ELR (cell line): ENCODE measurements at places on chromosomes 4 and X.

- no peak for DNase-seq
Observed at GRCh38 chr4:158991534-158992155, 111.2 kb upstream of the RAPGEF2 start.

DNA sequence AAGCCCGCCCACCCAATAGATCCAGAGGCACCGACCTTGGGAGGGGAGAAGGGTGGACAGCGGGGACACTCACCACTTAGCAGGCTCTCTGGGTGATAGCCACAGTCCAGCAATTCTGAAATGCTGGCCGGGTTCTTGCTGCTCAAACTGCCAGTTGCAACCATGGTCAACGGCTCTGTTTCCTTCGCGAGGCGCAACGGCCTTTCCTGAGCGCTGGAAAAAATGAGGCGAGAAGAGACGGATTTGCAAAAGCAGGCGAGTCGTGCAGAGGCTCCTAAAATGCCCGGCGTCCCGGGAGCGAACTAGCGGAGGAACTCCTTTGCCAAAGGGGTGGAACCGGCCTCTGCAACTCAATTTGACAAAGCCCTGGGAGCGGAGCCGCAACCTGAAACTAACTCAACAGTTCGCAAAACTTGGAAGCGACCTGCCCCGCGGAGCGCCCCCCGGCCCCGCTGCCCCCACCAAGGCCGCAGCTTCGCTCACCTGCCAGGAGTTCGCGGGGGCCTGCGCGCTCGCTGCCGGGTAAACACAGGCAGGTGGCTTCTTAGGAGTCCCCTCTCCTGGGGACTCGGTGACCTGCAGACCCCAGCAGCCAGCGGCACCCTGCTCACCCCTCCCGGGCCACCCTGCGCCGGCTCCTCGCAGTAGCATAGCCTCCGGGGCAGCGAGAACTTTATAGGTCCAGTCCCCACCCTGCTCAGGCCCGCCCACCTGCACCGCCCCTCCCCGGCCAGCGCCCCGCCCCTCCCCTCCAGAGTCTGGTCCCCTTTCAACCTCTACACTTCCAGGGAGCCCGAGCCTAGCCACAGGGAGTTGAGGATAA lies at the start of gene DDIT4L:
Gene DDIT4L, minus strand, starts transcription at position 649 of the 823 bp plus-strand sequence. Its CDS starts 485 bp downstream, at position 164.
- DNase-seq, result peak; percentile 49

GRCh38 chr4:187094144-187094543 lies 370.5 kb upstream of the FAT1 start:
- no peak for DNase-seq

GRCh38 chrX:107567370-107567769 lies 60.9 kb upstream of the PRPS1 start:
- no peak for DNase-seq
